ENCODE measurements at places on chromosomes 4 and X.
A peak's percentile ranks its signal among the peaks of the same experiment; 100 is the strongest.

DNA sequence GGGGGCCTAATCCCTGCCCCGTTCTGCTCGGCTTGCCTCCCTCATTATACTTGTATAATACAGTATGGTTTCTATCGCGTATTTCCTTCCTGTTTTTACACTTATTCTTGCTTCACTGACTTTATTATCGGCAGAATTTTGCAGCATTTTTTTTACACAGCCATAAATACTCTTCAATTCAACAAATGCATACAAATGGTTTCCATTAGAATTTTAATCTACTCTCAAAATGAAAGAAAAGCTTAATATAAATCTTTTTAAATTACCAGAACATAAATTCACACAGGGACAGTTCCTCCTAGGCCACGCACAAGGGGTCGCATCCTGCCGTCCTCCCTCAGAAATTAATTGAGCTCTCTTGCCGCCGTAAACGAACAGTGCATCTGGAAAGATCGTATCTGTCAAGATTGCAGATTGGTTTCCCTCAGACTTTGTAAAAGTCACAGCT, 42.9 kb downstream of the DCTD start:
- no peak for DNase-seq

- no peak for DNase-seq
Measured at GRCh38 chrX:47264483-47265173, 31.8 kb downstream of the USP11 start.

DNA sequence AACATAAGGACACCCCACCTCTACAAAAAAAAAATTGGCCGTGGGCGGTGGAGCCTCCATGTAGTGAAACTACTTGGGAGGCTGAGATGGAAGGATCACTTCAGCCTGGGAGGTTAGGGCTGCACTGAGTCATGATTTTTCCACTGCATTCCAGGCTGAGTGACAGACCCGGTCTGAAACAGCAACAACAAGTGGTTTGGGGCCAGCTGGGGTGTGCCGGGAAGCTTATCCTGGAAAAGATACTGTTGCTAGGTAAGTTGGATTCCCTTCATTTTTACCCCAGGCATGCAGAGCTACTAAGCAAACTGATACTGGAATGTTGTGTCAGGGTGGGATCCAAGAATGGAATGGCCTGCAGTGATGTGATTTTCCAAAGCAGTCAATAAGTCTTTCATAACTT, 57.0 kb downstream of the XAGE2 start:
- no peak for DNase-seq

DNA sequence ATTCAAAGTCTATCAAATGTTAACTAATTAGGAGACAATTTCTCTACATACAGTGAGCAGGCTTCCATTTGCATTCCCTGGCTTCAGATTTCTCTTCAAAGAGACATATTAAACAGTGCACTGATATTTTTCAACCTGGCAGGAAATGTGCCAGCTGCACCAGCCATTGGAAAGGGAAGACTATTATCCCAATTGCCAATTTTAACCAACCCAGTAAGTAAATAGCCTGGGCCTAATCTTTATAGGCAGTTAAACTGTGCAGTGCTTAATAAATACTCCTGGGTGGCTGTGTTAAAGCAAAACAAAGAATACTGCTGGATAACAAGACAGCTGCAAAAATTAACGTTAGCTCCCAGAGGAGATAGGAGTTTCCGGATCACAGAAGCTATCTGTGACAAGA, 111.9 kb upstream of the GALNT7 start:
- DNase-seq = no peak

DNA sequence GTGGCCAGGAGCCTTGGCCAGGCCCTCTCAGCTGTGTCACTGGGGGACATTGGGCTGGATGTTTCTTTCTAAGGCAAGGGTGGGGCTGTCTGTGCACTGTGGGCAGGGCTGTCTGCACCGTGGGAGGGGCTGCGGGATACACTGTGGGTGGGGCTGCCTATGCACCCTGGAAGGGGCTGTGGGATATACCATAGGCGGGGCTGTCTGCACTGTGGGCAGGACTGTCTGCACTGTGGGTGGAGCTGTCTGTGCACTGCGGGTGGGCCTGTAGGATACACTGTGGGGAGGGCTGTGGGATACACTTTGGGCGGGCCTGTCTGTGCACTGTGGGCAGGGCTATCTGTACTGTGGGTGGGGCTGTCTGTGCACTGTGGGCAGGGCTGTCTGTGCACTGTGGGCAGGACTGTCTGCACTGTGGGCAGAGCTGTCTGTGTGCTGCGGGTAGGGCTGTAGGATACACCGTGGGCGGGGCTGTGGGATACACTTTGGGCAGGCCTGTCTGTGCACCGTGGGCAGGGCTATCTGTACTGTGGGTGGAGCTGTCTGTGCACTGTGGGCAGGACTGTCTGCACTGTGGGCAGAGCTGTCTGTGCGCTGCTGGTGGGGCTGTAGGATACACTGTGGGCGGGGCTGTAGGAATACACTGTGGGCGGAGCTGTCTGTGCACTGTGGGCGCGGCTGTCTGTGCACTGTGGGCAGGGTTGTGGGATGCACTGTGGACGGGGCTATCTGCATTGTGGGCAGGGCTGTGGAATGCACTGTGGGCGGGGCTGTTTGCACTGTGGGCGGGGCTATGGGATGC, 31.1 kb downstream of the ACOX3 start:
- no peak for DNase-seq

- no peak for DNase-seq
Measured at GRCh38 chr4:152735396-152735859, 44.1 kb downstream of the TIGD4 start.

- DNase-seq = no peak
Measured at GRCh38 chr4:1411436-1412375, 5.5 kb upstream of the NKX1-1 start.

- no peak for DNase-seq
Measured at GRCh38 chrX:42818151-42818921, 40.4 kb upstream of the PPP1R2C start.

DNA sequence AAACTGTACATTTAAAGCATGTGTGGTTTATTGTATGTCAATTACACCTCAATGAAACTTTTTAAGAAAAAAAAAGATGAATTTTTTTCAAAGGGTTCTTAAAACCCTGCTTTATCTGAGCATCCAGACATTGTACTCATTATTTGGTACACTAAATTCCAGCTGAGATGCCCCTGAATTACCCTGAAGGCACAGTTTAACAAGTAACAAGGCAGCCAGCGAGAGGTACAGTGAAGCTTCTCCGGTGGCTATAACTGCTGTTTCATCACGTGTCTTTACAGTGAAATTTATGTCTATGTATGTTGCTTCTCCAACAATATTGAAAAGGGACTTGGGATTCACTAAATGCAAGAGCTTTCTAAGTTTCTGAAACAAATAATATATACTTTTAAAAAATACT, 15.8 kb downstream of the SLC7A11 start:
- DNase-seq = no peak

- no peak for DNase-seq
Measured at GRCh38 chr4:52883707-52884669, 21.9 kb downstream of the RASL11B start.

- DNase-seq = no peak
Measured at GRCh38 chrX:129565046-129565650, 25.1 kb downstream of the OCRL start.

- DNase-seq = no peak
Measured at GRCh38 chrX:20857746-20858145, 516.5 kb upstream of the CNKSR2 start.

GRCh38 chrX:4263030-4263803, 549.8 kb upstream of the PRKX start:
- no peak for DNase-seq

DNA sequence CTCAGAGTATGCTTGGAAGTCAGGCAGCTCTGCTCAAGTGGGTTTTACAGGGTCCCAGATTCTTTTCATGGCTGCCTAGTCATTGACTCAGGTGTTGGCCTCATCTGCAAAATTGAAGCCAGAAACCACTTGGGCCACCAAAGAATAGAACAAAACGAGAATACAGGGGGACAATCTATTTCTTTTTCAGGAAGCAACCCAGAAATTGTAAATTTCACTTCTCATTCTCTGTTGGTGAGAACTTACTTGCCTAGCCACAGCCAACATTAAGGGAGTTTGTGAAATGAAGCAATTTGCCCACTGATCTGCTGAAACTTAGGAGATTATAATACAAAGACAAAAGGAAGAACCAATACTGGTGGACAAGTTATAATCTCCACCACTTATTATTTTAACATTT, 8.6 kb upstream of the TKTL2 start:
- no peak for DNase-seq

- no peak for DNase-seq
Measured at GRCh38 chr4:151409470-151410313, 716 bp downstream of the FHIP1A start.

- no peak for DNase-seq
Measured at GRCh38 chrX:154374313-154375155, at the start of gene FLNA. FLNA (minus strand) TSS chrX:154374634; CDS start chrX:154371245, 3,389 bp downstream.

- no peak for DNase-seq
Measured at GRCh38 chrX:10062352-10062751, 94.4 kb upstream of the CLCN4 start.

GRCh38 chr4:74874753-74875367, 58.1 kb upstream of the PARM1 start:
- DNase-seq = peak; percentile 28

DNA sequence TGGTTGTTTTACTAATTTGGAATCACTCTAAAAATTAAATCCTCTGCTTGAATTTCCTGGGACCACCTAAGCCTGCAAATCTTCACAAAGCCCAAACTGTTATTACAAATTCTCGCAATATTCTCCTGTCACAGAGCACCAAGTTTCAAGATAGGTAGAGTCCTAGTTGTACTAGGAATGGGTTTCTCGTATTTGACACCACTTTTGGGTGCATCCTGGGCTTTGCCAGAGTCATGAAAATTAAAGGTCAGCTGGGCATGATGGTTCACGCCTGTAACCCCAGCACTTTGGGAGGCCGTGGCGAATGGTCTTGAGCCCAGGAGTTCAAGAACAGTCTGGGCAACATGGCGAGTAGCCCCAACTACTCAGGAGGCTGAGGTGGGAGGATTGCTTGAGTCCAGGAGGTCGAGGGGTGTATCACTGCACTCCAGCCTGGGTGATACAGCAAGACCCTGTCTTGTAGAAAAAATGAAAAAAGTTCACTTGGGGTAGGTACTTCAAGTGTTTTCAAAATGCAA, 30.6 kb upstream of the MANBA start:
- no peak for DNase-seq

GRCh38 chr4:128322986-128323385, 35.4 kb upstream of the PGRMC2 start:
- no peak for DNase-seq

DNA sequence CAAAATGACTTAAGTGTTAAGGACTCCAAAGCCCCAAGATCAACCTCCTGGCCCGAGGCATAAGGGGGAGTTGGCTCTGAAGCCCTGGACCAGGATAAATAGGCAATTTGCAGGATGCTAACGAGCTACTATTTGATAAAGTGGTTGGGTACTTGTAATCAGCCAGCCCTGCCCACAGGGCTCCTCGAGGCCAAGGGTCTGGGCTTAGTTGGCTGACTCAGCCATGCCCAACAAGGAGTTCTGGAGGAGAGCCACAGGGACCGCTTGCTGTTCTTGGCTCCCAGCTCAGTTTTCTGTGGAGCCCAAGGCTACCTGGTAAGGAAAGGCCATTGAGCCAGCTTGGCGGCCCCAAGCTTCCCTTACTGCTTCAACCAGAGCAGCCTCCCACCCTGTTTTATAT, 7.8 kb downstream of the HMGB3 start:
- DNase-seq = no peak

DNA sequence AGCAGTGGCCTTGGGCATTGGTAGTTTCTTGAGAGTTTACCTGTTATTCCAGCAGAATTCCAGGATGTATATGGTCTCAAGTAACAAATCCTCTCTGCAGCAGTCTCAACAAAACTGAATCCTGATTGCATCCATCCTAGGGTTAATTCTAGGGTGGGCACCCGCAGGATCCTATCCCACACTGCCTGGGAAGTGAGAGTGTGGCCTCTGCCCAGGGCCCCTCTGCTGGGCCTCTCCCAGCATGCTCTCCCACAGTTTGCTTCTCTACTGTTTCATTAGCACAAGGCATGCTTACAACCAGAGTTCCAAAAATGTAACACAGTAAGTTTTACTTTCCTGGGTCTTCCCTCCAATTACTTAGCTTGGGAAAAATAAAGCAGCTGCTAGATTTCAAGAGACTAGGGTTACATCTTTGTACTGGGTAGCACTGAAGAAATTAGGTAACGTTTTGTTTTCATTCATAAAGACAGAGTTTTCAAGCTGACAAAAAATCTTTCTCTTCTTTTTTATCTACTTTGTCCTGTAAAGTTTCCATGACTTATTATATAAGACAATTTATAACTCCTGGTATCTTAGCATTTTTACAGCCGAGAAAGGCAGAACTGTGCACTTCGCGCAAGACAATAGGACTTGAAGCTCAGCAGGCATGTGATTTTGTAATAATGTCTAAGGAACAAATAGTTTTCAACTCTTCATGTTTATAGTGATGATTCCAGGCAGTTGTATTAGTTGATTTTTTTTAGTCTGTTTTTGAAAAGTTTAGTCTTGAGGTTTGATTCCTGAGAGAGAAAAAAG, 131.2 kb upstream of the PCDH18 start:
- no peak for DNase-seq

DNA sequence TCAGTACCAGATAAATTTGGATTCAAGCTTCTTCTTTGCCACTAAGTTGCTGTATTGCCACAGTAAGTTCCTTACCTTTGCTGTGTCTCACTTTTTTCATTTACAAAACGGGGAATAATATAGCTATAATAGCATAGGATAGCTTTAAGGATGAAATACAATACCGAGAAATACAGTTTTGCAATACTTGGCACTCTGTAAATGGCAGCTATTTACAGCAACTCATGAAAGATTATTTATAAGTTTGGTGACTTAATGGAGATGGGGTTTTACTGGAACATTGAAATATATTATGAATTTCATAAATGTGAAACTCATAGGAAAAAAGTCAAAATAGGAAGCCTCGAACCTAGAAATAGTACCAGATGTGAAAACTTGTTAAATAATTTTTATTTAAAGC, 27.6 kb downstream of the ANXA10 start:
- DNase-seq = no peak

GRCh38 chrX:18714910-18715309, 7.5 kb downstream of the PPEF1 start:
- no peak for DNase-seq
